ENCODE measurements at places on chromosomes 16 and 17. TPM values are rescaled to one million over a fixed set of nuclear protein-coding genes. Genes with fewer than 3 reads are reported as not detected.

The TBX21 gene
- 89.8 TPM for total RNA-seq

The RUSF1 gene
- 36.3 TPM for total RNA-seq

The STAC2 gene
- total RNA-seq = not detected

The PRCD gene
- total RNA-seq = not detected

The NIP7 gene
- total RNA-seq = 80.7 TPM

The TM4SF5 gene
- total RNA-seq = not detected

The ALOX12B gene
- 0.51 TPM for total RNA-seq

The SLC5A11 gene
- 0.07 TPM for total RNA-seq

The AHSP gene
- total RNA-seq = not detected

All from activated T-helper 1 cell treated with anti-CD3 and anti-CD28 coated beads, Interleukin-12 subunit alpha, Interleukin-12 subunit beta, Interleukin-2, Interleukin-4 antibody, amounts not matched to agents 30 ng/mL and 10 ng/mL and 1 ng/mL, durations not matched to agents 14 hours and 24 hours and 36 hours (primary cell).